ENCODE measurements at places on chromosomes 5 and 9.

- no peak for DNase-seq
Measured at GRCh38 chr5:65555287-65555686, 7.7 kb downstream of the CENPK start.

DNA sequence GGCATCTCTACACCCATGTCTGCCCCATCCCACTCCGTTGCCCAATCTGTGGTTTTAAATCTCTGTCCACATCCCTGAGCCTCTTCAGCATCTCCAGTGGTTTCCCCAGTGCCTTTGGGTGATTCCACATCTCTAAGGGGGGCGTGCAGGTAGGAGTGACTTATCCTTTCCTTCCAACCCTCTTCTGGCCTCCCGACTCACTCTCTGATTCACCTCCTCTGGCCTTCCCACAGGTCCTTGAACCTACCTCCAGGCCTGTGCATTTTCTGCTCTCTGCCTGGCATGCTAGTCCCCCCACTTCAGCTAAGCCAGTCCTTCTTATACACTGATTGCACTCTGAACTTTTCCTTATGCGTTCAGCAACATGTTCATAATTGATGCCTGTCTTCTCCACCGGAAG, 99.0 kb downstream of the RALGPS1 start:
- no peak for DNase-seq

DNA sequence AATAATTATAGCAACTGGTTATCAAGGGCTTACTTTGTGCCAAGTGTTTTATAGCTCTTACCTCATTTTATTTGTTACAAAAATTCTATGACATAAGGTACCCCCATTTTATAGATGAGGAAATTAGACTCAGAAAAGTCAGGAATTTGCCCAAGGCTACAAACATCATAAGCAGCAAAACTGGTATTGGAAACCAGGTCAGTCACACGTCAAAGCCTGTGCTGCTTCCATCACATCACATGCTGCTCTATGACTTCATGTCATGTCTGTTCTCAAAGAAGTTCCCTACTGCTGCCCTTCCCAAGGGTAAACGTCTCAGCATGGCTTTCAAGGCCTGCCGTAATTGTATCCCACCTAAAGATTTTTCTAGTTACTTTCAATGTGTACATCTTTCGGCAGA, 6.9 kb upstream of the KIF2A start:
- no peak for DNase-seq

DNA sequence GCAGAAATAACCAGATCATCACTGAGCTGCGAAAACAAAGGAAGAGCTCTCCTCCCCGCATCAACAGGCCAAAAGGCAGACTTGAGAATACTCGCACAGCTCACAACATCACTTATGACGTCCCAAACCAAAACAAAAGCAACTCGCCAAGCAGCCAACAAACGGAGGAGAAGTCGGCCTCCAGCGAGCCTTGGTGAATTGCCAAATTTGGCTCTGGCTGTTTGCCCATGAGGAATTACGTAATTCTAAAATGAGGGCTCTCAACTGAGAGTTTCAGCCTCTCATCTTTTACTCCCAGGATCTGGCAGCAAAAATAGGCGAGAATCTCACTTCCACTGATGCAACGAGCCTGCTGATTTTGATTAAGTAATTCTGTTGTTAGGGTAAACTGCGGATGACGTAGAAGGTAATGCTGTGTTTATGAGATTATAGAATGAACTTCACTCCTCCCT, 51.7 kb upstream of the SEMA6A start:
- no peak for DNase-seq

- no peak for DNase-seq
Measured at GRCh38 chr9:32918628-32919027, 82.8 kb downstream of the APTX start.

- DNase-seq, result no peak
Measured at GRCh38 chr5:76602094-76602726, 21.0 kb downstream of the F2RL2 start.

All from stimulated activated CD4-positive, alpha-beta T cell treated with anti-CD3 and anti-CD28 coated beads, Interleukin-15, amount 100 ng/mL, for 24 hours (primary cell).